H9 (cell line): ENCODE measurements at places on chromosomes 12 and 14. TPM values are rescaled to one million over a fixed set of nuclear protein-coding genes. Genes with fewer than 3 reads are reported as not detected.

BTBD7 gene
- total RNA-seq: 42.4 and 44.1 TPM in 2 replicates

ACOT4 gene
- 1.8 and 1.9 TPM in 2 replicates for total RNA-seq

SPTB gene
- 2.3 and 3.1 TPM in 2 replicates for total RNA-seq

NEMF gene
- 54.3 and 57.4 TPM in 2 replicates for total RNA-seq

DNA sequence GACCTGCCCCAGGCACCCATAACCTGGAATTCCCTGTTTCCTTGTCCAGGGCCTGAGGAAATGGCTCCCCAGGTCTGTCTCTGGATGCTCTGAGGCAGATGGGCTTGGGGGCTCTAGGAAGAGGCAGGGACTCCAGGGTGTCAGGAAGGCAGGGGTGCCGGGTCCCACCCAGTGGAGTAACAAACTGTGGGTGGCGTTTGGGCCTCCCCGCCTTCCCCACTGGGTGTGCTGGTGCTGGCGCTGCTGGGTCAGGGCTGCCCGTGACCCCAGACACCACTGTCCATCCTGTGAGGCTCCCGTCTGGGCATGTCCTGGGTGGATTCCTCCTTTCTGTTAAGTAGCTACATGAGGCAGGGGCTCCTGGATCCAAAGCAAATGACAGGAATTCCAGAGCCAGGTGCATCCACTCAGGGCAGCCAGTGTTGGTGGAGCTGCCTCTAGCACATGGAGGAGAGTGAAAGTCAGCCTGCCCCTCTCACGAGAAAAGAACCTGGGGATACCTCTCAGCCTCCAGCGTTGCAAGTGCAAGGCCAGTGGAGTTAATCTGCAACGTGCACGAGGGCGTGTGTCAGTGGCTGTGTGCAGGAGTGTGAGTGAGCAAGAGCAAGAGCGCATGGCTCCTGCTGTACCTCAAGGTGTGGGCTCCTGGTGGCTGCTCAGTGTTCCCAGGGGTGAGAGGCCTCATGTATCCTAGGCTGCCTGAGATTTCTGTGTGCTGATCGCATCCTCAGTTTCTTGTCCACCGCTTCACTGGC lies 403.1 kb downstream of the TMEM121 start:
- H3K36me3 ChIP-seq: peaks cover 6% of the 10 kb centered on the region
- no peak overlapping the region for H3K27ac ChIP-seq
- no peak for DNase-seq
- no peak overlapping the region for H3K4me3 ChIP-seq
- no peaks in the 10 kb centered on the region for H3K27me3 ChIP-seq
- H3K4me1 ChIP-seq: no peaks in the 10 kb centered on the region

- no peak overlapping the region for H3K4me3 ChIP-seq
- no peaks in the 10 kb centered on the region for H3K27me3 ChIP-seq
- H3K36me3 ChIP-seq: peaks cover 22% of the 10 kb centered on the region
- H3K27ac ChIP-seq: no peak overlapping the region
- H3K4me1 ChIP-seq: no peaks in the 10 kb centered on the region
These were observed 11.0 kb upstream of the CELA1 start for GRCh38 chr12:51357374-51358047.

DNA sequence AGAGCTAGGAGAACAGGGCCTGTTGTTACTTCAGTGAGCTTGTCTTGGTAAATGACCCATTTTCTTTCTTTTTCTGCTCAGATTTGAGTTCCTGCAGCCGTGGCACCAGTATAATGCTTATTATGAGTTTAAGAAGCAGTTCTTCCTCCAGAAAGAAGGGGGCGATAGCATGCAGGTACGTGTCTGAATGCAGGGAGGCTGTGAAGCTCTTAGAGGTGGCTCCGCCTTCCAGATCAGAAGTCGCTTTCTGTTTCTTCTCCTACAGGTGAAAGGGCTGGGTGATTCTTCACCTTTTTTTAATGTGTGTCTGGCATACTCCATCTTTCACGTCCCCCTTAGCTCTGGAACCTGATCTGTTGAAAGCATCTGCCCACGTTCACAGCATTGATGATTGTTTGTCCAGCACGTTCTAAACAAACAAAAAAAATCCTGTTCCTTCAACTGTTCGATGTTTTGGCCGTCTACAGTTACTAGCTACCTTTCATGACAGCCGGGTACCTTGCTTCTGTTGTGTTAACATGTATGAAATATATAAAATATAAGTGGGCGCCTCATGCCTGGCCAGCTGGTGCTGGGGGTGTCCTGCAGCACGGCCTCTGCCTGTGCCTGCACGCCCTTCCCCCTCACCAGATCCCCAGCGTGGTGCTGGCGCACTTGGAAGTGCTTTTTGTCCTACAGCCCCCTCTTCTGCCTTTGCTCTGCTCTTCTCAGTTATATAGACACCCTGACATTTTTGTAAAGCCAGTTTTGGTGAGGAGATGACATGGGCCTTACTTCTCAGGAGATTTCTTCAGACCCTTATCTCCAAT lies 44.6 kb downstream of the SFSWAP start:
- no peak overlapping the region for H3K27ac ChIP-seq
- peaks cover 75% of the 10 kb centered on the region for H3K36me3 ChIP-seq
- no peak overlapping the region for H3K4me3 ChIP-seq
- H3K4me1 ChIP-seq: peaks cover 7% of the 10 kb centered on the region; the same call in 1 of the 2 replicates
- DNase-seq: peak; percentile 75
- no peaks in the 10 kb centered on the region for H3K27me3 ChIP-seq

- H3K27ac ChIP-seq: no peak overlapping the region
- no peak for DNase-seq
These were observed 129.2 kb upstream of the RFLNA start for GRCh38 chr12:124165695-124166094.

DNA sequence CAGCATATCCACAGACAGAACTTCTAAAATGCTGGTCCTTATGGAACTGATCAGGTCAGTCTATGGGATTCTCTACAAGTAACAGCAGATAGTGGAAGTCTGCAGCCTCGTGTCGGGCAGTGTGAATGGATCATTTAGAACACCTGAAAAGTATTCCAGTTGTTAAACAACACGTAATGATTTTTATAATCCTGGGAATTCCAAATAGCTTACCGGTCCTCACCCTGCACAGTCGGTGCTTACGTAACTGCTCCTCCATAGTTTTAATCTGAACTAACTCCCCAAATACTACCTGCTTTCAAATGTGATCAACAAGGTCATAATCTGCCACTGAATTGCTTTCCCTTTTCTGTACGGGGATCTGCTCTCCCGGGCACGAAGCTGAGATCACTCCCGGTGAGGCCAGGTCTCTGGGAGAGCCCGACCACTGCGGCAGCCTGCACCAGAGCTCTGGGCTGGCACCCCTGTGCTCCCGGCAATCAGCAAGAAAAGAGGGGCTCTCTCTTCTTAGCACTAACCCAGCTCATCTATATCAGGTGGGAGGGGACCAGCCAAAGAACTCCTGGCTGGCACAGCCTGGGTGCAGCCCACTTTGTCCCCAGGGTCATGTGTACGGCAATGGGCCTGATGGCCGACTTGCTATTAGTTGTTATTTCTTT lies 157.0 kb downstream of the FOXN3 start:
- H3K4me3 ChIP-seq: no peak overlapping the region
- H3K4me1 ChIP-seq: no peaks in the 10 kb centered on the region
- no peaks in the 10 kb centered on the region for H3K27me3 ChIP-seq
